ENCODE measurements at places on chromosomes 7 and 10.

DNA sequence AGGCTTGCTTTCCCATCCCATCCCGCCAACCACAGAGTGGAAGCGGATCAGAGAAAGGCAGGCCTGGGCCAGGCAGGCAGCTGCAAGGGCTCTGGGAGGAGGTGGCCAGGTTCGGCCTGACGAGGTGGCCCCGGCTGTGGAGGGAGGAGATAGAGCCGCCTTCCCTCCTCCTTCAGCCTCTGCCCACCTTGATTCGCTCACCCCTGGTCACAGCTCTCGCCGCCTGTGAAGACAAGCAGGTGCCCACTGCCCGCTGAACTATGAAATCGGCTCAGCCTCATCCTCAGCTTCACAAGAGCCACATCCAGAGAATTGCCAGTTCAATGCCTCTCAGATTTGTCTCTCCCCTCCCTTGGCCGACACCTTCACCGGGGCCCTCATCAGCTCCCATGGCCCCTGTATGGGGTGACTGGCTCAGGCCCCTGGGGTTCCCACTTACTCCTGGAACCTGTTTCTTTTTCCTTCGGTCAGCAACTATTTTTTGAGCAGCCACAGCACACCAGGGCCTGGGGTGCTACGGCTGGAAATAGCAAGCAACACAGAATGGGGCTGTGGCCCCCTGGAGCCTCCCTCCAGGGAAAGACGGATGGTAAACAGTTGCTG, 80.0 kb upstream of the CHST15 start:
- DNase-seq, result no peak

DNA sequence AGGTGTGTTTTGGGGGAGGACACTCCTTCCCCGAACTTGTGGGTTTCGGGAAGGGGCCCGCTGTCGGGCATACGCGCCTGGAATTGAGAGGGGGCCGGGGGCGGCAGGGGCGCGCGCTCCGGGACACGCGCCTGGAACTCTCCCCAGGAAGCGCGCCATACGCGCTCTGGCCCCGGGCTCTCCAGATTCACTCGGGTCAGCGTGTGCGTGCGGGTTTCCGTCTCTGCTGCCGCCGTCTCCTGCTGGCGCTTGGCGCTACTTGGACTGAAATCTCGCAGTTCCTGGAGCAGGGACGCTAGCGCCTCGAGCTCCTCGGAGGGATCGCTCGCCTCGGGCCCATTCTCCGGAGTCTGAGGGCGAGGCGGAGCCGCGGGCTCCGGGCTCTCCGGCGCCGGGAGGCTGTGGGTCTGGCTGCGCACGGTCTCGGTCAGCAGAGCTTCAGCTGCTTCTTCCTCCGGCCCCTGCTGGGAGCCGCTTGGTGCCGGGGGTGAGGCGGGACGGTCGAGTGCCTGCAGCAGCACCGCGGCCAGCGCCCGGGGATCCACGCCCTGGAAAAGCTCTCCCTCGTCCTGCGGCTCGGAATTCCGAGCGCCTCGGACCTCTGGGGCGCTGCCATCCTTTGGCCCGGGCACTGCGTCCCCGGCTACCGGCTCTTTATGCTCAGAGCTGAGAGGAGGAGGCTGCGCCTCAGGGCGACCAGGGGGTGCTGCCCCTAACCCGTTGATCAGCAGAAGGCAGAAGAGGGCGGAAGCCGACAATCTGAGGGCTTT, 1.1 kb downstream of the VGF start:
- DNase-seq, result no peak

GRCh38 chr7:36838616-36839225, 114.4 kb upstream of the AOAH start:
- no peak for DNase-seq

GRCh38 chr7:130071701-130072622, 1.6 kb downstream of the KLHDC10 start:
- DNase-seq, result no peak

- DNase-seq, result no peak
These were observed 112.0 kb downstream of the GRK5 start for GRCh38 chr10:119319161-119319919.

- no peak for DNase-seq
These were observed 29.2 kb upstream of the RTKN2 start for GRCh38 chr10:62297857-62298256.

- no peak for DNase-seq
These were observed 470.8 kb upstream of the ZMIZ1 start for GRCh38 chr10:78597796-78598555.

DNA sequence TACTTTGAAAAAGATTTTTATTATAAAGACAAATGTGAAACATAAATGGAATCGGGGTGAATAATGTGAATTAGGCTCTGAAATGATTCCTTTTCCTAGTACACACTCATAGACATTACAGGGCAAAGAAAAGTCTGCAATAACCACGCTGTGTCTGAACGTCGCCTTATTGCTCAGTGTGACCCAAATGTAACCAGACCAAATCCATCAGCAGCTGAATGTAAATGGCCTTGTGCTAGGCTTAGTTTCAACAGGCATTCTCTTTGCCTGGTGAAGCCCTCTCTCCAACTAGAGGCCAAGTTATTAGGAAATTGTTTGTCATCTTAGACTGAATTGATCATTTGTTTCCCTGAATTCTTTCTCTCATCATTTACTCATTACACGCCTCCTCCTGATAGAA, 225.5 kb downstream of the CHCHD3 start:
- no peak for DNase-seq

DNA sequence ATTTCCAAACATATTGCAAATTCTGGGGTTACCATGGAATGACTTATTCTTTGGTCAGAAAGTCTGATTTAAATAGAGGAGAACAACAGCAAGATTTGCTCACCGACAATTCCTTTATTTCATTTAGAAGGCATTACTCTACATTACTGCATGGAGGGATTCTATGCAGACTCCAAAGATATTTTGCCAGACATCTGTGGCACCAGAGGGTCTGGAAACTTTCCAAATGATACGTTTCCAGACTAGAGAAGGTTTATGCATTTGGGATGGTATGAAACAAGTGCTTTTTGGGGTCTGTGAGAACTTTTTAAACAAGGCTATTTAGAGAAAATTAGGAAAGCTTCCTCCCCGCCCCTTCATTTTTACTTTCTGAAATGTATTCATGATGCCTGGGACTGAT, 125.3 kb downstream of the SAMD9 start:
- no peak for DNase-seq

DNA sequence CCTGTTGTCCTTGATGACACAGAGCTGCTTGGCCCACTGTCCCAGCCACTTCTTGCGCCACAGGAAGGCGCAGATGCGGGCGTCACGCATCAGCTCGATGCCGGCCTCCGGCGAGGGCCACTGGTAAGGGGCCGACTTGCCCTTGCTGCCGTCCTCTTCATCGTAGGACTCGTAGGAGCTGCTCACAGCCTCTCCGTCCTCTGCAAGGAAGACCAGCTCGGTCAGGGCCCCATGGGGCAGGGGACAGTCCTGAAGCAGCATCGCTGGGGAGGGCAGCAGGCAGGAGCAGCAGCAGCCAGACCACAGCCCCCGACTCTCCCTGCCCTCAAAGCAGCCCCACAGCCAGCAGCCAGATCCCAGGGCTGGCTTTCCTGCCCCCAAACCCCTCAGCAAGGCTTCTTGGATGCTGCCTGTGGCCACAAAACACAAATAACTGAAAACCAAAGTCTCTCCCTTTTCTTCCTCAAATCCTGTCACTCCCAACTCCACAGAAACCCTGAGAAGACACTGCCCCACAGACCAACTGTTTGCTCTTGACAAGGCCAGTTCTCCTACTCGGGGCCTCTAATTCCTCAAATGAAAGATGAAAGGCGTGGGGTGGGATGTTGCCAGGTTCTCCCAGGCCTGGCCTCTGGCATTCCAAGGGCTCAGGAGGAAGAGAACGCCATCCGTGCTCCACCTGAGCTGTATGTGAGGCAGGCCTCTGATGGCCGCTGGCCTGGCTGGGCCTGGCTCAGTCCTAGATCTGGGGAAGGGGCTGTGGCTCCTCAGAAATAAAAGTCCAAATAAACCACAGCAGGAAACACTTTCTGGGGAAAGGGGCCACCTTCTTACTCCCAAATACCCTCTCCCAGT, 76.7 kb downstream of the VWA2 start:
- DNase-seq, result no peak

GRCh38 chr10:16521311-16522016, at the start of gene C1QL3:
Gene C1QL3 (minus strand): TSS chr10:16521879. CDS start chr10:16521065, 814 bp downstream.
- DNase-seq, result peak; percentile 14

DNA sequence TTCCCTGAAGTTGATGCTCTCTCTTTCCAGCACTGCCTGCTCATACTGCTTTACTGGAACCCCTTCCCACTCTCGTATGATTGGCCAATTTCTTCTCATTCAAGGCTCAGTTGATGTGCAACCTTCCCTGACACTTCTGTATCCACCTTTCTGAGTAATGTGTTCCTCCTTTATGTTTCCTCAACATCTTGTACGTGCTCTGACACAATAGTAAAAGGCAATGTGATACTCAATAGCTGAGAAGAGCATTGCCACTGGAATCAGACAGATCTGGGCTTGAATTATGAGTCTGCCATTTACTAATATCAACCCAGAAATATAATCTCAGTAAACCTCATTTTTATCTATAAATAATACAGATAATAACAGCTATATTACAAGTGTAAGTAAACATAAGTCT, 34.7 kb downstream of the ARL4A start:
- no peak for DNase-seq

- DNase-seq, result peak; percentile 72
These were observed 37.6 kb upstream of the SVOPL start for GRCh38 chr7:138738551-138739335.

DNA sequence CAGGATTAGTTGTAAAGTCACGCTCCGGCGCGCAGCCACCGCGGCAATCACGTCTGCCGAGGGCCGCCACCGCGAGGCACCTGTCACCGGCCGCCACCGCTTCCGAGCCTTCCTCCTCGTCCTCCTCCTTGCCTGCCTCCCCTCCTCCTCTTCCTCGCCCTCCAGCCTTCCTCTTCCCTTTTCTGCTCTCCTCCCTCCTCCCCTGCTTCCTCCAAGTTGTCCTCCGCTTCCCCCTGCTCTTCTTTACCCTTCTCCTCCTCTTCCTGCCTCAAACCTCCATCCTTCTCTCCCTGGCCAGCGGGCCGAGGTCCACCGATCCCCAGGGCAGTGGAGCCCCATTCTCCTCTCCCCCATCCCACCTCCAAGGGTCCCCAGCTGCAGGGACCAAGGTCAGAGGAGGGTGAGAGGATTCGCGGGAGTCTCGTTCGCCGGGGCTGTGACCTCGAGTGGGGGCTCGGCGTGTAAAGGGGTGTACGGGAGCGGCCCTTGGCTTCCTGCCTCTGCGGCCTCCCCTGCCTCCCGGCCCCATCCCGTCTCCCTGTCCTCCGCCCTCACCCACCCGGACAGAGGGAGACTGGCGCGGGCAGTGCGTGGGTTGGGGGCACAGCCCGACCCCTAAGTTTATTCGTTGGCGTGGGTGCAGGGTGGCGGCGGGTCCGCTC, 89.5 kb upstream of the PAX2 start:
- DNase-seq, result no peak

- no peak for DNase-seq
These were observed 112.8 kb downstream of the PPP1R3A start for GRCh38 chr7:113805976-113806375.

DNA sequence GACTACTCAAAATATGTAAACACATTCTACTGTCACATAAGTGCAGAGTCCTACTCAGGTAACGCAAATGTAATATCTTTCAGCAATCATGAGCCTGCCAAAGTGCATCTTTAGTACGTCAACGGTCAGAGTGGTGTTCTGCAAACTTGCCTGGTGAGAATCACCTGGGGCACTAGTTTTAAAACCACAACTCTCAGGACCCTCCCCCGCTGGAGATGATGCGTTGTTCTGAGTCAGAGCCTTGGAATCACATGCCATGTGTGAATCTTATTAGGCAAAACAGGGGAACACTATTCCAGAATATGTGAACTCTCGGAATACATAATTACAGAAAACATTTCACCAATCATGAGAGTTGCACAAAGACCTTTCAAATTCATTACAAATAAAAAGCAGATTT, 115.7 kb downstream of the TPK1 start:
- DNase-seq, result no peak

DNA sequence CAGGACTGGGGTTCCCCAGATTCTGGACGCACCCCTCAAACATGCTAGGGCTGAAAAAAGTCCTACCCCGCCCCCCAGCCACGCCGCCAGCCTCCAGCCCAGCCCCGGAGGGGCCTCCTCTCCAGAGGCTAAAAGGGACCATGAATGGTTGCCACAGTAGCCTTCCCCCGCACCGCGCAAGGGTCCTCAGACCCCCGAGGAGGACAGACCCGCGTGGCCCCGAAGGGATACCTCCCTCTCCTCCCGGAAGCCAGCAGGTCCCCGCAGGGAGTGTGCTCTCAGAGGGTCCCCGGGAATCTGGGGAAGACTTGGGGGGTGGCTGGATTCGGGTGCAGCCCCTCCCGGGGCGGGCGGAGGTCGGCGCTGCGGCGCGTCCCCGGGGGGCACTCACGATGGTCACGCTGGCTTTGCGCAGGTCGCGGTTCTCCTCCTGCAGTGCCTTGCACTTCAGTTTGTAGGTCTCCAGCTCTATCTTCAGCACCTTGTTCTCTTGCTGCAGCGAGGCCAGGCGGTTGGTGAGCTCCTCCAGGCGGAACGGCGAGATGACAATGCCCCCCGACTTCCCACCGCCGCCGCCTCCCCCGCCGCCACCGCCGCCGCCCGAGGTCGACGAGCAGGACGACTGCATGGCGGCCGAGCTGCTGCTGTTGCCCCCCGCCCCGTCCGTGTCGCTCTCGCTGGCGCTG, 482 bp downstream of the CCDC6 start:
- no peak for DNase-seq

GRCh38 chr10:92208736-92209135, 82.1 kb downstream of the CPEB3 start:
- DNase-seq, result no peak

GRCh38 chr10:20674926-20675325, 222.2 kb downstream of the NEBL start:
- no peak for DNase-seq

DNA sequence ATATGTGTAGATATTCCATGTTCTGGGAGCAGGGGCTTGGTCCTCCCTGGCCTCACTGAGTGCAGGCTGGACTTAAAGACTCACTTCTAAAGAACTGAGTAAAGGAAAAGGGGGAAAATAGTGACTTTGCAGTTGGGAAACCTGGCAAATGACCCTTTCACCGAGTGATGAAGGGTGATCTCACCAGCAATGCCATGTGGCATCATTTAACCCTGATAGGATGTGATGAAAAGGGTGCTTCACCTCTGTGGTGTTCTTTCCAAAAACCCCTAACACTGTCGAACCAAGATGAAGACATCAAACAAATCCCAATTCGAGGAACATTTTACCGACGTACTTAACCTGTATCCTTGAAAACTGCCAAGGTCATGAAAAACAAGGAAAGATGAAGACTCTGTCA, 71.9 kb downstream of the AOAH start:
- no peak for DNase-seq

DNA sequence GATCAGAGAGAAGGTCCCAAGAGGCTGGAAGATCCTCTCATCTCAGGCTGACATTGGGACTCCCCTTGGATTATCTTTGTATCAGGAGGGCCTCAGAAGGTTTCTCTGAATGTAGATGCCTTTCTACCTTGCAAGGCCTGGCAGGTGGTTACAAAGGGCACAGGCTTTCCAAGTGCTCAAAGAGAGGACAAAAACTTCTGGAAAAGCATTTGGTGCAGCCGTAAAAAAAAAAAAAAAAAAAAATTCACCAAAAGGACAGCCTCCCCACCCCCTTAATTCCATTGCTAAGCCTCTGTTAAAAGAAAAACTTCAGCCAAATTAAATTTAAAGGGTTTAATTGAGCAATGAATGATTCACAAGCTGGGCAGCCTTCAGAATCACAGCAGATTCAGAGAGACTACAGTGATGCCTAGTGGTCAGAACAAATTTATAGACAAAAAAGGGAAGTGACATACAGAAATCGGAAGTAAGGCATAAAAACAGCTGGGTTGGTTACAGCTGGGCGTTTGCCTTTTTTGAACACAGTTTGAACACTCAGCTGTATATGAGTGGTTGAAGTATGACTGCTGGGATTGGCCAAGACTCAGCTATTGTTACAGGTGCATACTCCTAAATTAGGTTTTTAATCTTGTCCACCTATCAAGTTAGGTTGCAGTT, 42.5 kb upstream of the LRGUK start:
- DNase-seq, result no peak
